ENCODE measurements at places on chromosomes 7 and 10. TPM values are rescaled to one million over a fixed set of nuclear protein-coding genes. Genes with fewer than 3 reads are reported as not detected.

The HDAC9 gene
- total RNA-seq = 8.3 TPM

The ZNF853 gene
- 16.5 TPM for total RNA-seq

GRCh38 chr7:151690606-151691005 is 170.9 kb upstream of the RHEB start:
- no peak for DNase-seq

GRCh38 chr10:130510755-130511154 is 374.6 kb downstream of the GLRX3 start:
- DNase-seq = no peak
